ENCODE measurements at places on chromosomes 7 and 10.

GRCh38 chr7:15011289-15011688 lies 108.7 kb upstream of the DGKB start:
- DNase-seq = no peak

DNA sequence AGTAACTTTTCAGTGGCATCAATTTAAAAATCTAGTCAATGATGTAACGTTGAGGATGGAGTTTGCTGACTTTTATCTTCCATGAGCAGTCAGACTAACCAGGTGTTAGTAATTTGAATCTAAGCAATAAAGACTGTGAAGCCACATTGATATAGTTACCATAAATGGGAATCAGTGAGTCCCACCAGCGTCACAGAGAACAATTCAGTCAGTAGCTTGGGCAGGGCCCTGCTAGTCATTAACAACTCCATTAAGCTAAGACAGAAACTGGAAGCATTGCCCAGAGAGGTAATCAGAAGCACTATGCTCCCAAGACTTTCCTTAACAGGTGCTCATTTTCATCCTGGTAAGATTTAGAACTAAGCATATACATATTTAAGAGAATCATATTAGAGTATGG lies 315.1 kb downstream of the PCDH15 start:
- no peak for DNase-seq

- DNase-seq = peak; percentile 84
These were observed 10.9 kb downstream of the LIMK1 start for GRCh38 chr7:74094224-74095101.

DNA sequence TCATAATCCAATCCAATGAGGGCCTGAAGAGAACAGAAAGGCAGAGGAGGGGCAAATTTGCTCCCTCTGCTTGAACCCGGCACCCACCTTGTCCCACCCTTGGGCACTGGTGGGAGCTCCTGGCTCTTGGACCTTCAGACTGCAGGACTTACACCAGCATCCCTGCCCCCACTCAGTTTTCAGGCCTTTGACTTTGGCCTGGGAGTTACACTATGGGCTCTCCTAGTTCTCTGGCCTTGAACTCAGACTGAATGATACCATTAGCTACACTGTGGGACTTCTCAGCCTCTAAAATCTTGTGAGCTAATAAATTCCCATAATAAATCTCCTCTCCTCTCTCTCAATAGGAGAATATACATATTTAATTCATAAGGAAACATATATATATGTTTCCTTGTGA lies 114.4 kb downstream of the AHR start:
- no peak for DNase-seq

All from CD4-positive, alpha-beta T cell treated with Interleukin-6 for 4 hours (primary cell).